ENCODE measurements at places on chromosomes 1 and 21.

DNA sequence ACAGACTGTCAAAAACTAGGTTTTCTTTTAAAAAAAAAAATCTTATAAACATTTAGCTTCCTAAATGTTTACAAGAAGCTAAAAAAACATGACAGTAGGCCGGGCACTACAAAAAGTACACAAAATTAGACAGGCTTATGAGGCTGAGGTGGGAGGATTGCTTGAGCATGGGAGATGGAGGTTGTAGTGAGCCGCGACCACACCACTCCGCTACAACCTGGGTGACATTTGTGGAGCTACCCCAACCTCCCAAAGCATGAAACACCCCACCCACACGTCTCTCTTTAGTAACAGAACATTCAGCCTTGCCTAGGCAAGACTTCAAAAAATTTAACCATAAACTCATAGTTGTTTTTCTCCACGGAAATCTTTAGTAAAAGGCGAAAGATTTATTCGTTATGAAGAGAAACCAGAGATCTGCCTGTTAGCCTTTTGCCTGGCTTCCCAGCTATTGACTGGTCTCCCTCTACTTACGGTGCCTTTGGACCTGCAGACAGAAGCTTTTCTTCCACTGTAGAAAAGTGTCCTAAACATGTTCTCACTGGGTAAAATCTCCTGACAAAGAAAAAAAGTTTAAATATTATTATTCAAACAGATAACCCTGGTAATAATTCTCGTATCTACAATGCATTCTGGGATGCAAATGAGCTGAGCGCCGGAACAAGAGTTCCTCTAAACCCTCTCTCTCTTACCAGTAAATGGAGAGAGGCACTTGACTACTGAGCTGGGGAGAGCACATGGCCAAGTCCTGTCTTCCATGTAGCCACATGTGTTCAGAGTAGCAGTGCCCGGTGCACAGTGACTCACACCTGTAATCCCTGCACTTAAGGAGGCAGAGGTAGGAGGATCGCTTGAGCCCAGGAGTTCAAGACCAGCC is 9.2 kb downstream of the RNU5D-1 start:
- peak; percentile 89 for DNase-seq

DNA sequence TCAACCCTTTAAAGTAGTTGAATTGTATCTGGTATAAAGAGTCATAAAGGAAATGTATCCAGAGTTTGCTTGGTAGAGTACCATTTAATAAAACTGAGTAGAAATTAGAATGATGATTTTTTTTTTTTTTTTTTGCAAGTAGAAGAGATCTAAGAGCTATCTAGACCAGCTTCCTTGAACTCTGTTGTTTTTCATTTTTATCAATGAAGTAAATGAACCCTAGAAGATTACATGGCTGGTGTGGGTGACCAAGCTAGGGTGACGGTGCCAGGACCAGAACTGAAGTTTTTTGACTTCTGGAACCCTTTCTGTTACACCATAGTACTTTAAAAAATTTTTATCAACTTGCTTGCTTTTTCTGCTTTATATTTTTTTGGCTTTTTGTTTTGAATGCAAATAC is 36.9 kb downstream of the MACO1 start:
- no peak for DNase-seq

DNA sequence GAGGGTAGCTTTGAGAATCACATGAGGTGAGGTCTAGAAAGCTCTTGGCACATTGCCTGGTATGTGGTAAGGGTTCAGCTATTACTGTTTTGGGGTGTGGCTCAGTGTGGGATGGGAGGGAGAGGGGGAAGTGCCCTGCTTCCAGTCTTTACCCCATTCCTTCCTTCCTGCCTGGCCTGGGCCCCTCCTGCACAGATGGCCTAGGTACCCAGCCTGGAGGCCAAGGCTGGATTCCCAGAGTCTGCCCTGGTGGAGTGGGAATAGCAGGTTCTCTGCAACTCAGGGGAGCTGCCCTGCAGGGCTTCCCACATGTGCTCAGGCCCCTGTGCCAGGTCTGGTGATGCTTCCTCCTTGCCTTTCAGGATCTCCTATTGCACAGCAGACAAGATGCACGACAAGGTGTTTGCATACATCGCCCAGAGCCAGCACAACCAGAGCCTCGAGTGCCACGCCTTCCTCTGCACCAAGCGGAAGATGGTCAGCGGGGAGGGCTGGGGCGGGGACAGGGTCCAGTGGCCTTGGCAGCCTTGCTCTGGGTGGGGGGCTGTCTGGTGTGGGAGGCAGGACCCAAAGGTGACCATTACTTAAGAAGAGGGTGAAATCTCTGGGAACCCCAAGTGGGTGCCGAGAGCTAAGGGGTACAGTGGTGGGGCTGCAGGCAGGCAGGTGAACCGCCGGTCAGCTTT is 13.5 kb downstream of the LDLRAP1 start:
- no peak for DNase-seq

DNA sequence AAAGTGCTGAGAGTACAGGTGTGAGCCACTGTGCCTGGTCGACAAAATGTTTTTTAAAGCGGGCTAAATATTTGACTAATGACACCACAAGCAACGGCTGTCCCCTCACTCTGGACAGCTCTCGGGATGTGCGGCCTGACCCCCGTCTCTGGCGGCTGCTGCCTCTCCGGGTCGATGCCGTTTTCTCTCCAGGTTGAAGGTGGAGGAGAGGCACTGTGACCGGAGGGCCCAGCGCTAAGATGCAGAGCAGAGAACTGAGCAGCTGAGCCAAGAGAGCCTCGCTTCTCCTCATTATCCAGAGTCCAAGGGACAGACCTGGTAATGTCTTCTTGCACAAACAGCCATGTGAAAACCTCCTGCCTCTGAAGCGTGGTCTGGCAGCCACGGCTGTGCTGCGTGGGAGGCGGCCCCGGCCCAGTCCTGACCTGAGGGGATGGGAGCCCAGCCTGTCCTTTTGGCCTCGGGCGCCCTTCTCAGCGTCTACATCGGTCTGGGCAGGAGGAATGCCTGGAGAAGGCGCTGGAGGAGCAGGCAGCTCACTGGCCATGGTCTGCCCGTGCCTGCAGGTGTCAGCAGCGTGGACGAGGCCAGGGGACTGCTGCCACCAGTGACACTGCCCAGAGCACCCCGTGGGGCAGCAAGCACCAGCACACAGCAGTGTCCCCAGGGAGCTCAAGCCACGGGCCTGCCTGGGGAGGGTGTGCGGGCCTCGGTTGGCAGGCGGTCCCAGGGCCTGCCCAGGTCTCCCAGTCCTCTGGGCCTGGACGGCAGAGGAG is 10.3 kb downstream of the MORN1 start:
- no peak for DNase-seq

GRCh38 chr1:239682960-239683359 is 296.6 kb downstream of the CHRM3 start:
- DNase-seq = no peak

GRCh38 chr1:29550119-29550841 is 314.0 kb downstream of the PTPRU start:
- DNase-seq = no peak

DNA sequence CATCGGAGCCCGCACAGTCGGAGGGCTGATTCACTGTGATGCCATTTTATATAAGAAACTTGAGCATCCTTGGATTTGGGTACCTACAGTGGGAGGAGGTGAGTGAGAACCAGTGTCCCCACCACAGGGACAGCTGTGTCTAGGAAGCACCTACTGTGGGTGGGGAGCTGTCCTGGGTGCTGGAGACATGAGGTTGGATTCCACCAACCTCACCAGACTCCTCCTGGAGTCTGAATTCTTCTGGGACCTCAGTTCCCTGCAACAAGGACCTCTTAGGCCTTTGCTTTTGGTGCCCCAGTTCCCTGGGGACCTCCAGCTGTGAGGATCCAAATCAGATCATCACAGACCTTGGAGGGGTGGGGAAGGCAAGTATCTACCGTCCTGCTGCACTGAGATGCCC is 188.8 kb downstream of the PRDM16 start:
- no peak for DNase-seq

DNA sequence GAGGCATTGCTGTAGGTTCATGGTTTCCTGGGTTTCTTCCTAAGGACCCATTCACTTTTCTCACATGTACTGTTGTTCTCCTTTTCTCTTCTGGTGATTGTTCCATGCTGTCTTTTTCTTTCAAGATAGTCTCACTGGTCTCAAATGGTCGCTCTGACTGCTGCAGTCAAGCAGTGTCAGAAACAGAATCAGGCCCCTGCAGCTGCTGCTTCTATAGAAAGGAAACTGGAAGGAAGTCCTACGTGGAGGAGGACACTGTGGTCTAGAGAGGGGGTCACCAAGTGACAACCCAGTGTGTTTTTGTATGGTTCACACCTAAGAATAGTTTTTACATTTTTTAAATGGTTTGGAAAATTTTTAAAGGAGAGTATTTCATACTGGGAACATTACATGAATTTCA is 2.4 kb downstream of the NECAP2 start:
- no peak for DNase-seq

DNA sequence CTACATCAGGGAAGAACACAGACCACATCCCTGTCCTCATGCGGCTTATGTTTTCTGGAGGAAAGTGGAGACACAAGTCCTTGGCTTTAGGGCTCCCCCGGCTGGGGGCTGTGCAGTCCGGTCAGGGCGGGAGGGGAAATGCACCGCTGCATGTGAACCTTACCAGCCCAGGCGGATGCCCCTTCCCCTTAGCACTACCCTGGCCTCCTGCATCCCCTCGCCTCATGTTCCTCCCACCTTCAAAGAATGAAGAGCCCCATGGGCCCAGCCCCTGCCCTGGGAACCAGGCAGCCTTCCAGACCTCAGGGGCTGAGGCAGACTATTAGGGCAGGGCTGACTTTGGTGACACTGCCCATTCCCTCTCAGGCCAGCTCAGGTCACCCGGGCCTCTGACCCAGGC is 45.5 kb downstream of the TNNT2 start:
- DNase-seq = no peak

DNA sequence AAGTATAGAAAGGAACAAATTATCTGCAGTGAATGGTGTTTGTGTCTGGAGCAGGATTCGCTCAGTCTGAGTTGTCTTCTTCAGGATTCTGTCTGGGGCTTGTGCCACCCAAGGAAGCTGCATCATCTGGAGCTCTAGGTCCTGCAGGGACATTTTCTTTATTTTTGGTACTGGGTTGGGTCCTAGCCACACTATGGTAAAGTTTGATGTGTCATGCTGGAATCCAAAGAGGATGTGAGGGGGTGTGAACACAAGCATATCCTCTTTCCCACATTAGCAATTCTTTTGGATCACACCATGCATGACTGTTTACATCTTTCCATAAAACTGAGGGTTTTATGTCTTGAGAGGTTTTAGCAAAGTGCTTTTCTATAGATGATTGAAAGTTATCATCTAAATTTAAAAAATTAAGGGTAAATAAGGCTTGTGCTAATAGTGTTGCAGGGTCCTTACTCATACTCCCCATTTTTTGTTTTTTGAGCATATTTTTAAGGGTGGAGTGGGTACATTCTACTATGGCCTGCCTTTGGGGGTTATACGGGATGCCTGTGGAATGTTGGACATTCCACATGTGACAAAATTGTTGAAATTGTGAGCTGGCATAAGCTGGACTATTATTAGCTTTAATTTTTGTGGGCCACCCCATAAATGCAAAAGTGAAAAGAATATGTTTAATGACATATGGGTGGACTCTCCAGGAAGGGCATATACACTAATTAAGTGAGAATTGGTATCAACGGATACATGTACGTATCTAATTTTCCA is 152.0 kb upstream of the HMCN1 start:
- DNase-seq = no peak

DNA sequence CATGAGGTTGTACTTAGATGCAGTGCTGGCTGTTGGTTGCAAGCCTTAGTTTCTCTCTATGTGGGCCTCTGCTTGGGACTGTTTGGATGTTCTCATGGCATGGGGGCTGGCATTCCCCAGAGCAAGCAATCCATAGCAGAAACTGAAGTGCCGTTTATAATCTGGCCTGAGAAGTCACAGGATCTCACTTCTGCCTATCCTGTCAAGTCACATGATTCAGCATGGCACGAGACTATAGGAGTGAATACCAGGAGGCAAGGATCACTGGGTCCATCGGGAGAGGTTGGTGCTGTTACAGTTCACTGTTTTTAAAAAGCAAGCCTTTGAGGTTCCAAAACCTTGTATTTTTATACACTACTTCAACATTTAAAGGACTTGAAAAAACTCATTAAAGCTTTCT is 16.7 kb downstream of the COLGALT2 start:
- DNase-seq = no peak

GRCh38 chr1:4962836-4963235 is 308.4 kb downstream of the AJAP1 start:
- DNase-seq = no peak

DNA sequence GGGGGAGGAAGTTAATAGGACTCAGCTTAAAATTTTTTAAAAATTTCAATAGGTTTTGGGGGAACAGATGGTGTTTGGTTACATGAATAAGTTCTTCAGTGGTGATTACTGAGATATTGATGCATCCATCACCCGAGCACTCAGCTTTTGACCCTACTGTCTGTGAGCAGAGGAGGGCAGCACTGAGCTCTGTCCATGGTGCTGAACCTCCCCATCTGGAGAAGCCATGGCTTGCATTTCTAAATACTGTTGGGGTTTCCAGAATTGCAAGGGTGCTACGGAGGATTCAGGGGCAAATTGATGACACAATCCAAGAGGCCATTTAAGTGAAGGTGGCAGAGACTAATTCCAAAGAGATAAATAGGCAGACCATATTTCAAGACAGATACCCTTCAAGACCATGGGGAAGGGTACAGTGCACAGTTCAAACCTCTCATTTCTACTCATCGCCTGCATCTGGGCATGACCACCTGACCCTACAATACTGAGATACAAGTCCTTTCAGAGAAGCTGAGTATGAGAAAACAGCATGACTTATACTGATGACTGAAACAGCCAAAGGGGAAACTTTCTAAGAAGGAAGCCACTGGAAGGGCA is 17.2 kb downstream of the SYT2 start:
- no peak for DNase-seq

DNA sequence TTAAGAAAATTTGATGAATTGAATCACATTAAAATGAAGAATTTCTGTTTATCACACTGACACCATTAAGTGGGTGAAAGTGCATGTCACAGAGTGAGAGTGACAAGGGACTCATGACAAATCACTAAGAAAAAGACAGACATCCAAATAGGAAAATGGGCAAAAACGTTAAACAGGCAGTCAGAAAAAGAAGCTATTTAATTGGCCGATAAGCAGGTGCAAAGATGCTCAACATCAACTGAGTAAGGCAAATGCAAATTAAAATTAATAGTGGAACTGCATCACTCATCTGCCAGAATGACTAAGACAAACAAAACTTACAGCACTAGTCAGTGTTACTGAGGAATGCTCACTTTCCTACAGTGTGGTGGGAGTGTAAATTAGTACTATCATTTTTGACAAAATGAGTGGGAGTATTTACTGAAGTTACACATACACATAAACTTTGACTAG is 39.2 kb upstream of the RUNX1 start:
- no peak for DNase-seq

GRCh38 chr1:168202941-168203654 is 22.7 kb upstream of the SFT2D2 start:
- no peak for DNase-seq

- DNase-seq = no peak
These were observed 33.7 kb downstream of the GLUL start for GRCh38 chr1:182357913-182358312.

DNA sequence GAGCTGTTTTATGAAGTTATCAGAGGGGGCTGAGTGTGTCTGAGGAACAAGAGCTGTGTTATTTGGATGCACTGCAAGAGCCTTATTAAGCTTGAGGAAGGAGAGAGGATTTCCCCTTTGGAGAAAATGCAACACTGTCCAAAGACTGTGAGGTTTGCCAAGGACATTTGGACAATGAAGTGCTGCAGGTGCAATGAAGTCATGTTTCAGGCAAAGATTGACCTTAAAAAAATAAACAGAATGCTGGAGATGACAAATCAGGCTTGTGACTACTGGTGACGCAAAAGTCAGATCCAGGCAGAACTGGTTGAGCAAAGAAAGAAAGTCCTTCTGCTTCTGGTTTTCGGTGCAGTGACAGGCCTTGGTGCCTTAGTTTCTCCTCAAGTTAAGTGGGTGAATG is 125.2 kb upstream of the KIAA0040 start:
- no peak for DNase-seq

All from SIG-M5 (cell line).